Activated effector memory CD4-positive, alpha-beta T cell treated with anti-CD3 and anti-CD28 coated beads, Interleukin-2, amount 50 U/mL, for 16 hours (primary cell): ENCODE measurements at places on chromosomes 2 and 18.
A peak's percentile ranks its signal among the peaks of the same experiment; 100 is the strongest.

GRCh38 chr2:234355021-234355720 lies 141.7 kb downstream of the ARL4C start:
- DNase-seq = no peak

- no peak for DNase-seq
Measured at GRCh38 chr2:122098306-122098705, 342.9 kb downstream of the TSN start.

DNA sequence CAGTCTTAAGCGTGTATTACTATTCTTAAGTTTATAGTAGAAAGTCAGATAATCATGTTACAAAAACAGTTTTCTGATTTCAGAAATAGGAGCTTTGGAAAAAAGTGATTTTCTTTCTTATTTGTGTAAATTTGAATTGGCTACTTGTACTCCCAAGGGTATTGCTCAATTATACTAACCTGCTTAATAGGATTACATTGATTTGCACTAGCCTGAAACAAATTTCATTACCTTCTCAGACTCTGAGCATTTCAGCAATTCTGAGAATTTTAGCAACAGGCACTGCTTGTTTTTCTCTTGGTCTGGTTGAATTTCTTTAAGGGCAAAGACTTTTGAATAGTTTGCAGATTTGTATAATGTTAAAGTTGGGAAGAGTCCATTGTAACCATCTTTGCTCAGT lies 87.2 kb upstream of the NXPH2 start:
- no peak for DNase-seq

DNA sequence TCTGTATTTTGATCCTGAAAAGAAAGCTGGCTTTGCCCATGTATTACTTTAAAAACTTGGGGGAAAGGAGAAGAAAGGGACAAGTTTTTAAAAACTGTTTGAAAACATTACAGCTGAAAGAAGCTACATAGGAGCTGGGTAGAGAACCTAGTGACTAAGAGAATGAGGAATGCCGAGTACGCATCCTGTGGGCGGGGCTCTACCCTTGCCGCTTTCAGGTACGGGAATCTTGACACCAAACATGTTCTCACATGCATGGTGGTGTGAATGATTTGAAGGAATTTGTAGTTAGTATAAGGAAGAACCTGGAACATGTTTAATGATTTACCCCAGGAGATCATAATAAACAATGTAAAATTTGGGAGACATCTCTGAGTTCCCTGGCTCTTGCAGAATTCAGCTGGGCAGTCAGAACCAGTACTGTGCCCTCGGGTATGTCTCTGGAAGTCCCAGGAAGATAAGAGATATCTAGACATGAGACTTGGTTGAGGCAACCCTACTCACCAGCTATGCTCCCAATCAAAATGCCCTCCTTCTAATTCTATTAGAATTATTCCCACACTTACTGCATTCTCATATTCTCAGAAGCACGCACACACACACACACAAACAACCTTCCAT lies 16.5 kb upstream of the TGFA start:
- DNase-seq = no peak

DNA sequence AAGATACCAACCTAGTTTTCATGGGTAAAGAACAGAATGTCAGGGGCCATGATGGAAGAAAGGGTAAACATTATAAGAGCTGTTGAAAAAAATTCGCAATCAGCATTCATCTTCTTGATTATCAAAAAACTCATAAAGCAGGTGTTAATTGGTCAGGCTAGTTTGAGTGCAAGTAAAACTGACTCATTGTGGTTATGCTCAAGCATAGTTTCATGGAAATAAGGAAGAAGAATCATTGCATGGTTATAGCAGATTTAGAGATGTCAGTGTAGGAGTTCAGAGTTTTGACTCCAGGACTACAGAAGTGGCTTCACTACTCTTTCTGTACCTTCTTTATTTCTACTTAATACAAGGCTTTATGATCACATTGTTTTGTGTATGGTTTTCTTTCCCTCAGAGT lies 26.9 kb upstream of the CDH19 start:
- no peak for DNase-seq

DNA sequence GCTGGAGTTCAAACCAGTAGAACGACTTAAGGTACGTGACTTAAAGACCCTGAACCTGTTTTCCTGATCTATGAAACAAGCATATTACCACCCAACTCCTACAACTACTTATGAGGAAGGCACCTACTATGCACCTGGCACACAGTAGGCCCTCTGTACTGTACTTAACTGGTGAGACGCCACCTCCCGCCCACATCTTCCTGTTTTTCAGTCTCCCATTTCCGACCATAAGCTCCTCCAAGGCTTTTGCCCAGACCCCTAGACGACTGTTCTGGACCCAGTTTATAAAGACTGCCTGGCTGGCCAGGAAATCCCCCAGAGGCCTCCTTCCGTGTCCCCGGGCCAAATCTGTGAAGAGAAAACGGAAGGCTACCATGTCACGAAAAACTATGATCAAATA lies 1.5 kb downstream of the GALNT14 start:
- DNase-seq = no peak

DNA sequence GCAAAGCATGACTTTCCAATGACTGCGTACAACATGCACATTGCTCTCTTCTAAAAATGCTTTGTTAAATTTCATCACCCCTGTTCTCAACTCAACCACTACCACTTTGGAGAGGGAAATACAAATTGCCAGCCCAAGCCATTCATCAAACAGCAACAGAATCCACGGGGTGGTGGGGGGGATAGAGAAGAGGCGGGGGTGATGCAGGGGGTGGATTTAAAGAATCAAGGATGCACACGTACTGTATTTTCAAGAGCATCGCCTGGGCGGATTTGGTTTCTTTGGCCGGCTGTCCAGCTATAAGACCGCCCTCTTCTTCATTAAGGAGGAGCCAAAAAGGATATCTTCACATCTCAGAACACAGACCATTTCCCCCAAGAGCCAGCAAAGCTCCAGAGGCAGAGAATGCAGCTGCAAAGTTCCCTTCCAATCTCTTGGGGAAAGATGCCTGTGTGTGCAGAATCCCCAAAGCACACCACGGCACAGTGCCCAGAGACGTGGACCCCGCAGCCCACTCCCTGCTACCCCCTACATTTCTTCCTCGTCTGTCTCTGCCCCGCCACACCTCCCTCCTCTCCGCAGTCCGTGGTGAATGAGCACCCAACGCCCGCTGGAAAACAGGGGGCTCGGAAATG lies 977 bp downstream of the SLC8A1 start:
- DNase-seq = no peak

GRCh38 chr18:66136039-66136438 lies 385.2 kb downstream of the CDH7 start:
- DNase-seq = no peak

DNA sequence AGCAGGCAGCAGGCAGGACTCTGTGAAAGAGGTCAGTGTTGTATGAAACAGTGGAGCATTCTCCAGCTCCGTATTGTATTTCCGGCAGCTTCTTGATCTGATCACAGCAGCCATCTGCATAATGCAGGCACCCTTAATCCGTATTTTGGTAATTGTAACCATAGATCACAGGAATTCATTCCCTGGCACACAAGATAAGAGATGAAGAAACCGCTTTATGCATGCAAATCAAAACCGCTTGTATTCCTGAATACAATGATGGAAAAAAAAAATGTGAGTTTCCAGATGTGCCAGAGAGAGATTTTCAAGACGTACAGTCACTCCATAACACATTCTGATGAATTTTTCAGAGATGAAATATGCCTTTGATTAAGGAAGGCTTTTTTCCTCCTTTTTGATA lies 221.3 kb downstream of the ACKR3 start:
- DNase-seq = no peak

- no peak for DNase-seq
Measured at GRCh38 chr18:9025091-9025838, 77.2 kb upstream of the NDUFV2 start.

- no peak for DNase-seq
Measured at GRCh38 chr2:186771395-186771794, 77.5 kb downstream of the FAM171B start.

- no peak for DNase-seq
Measured at GRCh38 chr2:148680462-148680861, 35.9 kb downstream of the EPC2 start.

DNA sequence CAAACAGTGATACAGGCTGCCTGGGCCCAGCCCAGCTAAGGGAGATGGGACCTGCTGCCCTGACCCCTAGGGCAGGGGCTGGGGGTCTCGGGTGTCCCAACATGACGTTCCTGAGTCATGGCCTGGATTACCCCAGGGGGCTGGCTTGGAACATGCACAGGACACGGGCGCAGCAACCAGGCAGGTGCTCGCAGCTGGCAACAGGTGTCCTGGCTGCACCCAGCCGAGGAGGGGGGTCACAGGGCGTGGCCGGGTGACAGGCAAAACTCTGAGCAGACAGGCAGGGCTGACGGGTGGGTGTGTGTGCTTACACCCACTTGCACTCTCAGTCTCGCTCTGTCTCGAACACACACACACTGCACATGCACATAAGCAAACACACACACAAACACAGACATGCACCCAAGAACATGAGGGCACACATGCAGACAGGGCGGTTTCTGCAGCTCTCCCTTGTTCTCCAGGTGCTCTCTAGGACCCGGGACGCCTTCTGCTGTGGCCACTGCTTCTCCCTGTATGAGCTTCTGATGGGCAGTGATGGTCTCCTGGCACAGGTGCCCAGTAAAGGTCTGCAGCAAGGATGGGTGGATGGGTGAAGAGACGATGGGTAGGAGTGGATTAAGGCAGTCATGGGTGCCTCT lies 33.7 kb upstream of the TAF1B start:
- peak; percentile 54 for DNase-seq

GRCh38 chr2:43241558-43241957 lies 15.2 kb upstream of the ZFP36L2 start:
- DNase-seq = no peak

GRCh38 chr2:154261473-154262027 lies 389.8 kb downstream of the GALNT13 start:
- no peak for DNase-seq

- no peak for DNase-seq
Measured at GRCh38 chr18:26863122-26863879, 2.2 kb downstream of the AQP4 start.

DNA sequence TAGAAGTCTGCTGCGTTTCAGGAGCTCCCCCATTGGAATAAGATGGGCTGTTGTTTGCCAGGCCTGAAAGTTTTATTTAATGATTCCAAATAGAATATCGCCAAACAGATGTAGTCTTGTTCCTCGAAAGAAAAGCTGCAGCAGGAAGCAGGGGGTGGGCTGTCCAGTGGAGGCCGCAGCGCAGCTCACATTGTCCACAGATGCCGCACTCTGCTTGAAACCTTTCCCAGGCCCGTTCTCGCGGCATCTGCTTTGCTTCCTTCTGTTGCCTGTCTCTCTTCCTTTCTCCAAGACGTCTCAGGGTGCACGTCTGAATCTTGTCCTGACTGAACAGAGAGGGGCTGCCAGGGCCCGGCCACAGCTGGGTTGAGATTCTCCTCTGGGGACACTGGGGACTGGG lies 12.4 kb upstream of the IGFBP2 start:
- DNase-seq = no peak

- DNase-seq = no peak
Measured at GRCh38 chr2:109066917-109067597, 61.9 kb upstream of the SH3RF3 start.

- no peak for DNase-seq
Measured at GRCh38 chr2:231568785-231569435, 23.8 kb upstream of the TEX44 start.

- DNase-seq = peak; percentile 57
Measured at GRCh38 chr2:218252509-218253231, 8.1 kb upstream of the GPBAR1 start.

GRCh38 chr2:152618193-152618564 lies 99.1 kb downstream of the PRPF40A start:
- no peak for DNase-seq

DNA sequence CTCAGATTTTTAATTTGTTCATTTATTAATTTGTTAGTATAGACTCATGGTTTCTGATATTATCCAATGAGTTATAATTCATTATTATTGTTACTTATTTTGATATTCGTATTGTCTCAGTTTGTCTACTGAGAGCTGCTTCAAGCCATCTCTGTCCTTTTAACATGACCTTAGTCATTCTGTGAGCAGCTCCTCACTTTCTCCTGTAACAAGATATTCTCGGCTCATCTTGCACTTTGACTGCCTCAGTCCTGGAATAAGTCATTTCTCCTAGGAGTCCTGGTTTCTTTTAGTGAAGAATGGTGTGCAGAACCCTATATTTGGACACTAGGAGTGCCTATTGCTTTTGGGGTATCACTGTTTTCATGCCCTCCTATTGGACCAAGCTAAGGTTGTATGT lies 13.2 kb downstream of the ASB1 start:
- DNase-seq = no peak

GRCh38 chr2:62489162-62489561 lies 16.8 kb downstream of the TMEM17 start:
- no peak for DNase-seq

- DNase-seq = no peak
Measured at GRCh38 chr2:49164729-49165128, 10.4 kb upstream of the FSHR start.

- DNase-seq = no peak
Measured at GRCh38 chr2:234770031-234770506, 181.7 kb upstream of the SH3BP4 start.

DNA sequence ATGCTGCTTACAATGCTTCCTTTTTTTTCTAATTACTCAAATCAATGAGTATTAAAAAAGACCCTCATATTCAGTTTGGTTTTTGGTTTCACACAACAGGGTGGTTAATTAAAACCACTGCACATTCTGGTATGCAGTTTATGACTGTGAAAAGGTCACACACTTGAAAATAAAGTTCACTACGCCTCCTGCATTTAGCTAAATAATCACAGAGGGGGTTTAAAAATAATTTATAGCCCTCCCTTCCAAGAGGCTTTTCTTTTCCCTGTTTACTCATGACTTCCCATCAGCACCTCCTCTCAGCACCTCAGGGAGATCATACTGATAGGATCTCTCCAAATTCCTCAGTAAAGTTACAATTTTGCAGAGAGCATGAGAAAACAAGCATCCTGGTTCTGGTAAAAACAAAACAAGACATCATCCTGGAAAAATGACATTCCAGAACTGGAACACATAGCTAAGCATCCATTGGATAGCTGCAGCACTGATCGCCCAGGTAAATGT lies 129.5 kb upstream of the TMEM200C start:
- no peak for DNase-seq

- DNase-seq = no peak
Measured at GRCh38 chr2:148994341-148994740, 44.2 kb upstream of the LYPD6B start.

GRCh38 chr18:60060578-60060977 lies 160.8 kb downstream of the PMAIP1 start:
- DNase-seq = no peak

DNA sequence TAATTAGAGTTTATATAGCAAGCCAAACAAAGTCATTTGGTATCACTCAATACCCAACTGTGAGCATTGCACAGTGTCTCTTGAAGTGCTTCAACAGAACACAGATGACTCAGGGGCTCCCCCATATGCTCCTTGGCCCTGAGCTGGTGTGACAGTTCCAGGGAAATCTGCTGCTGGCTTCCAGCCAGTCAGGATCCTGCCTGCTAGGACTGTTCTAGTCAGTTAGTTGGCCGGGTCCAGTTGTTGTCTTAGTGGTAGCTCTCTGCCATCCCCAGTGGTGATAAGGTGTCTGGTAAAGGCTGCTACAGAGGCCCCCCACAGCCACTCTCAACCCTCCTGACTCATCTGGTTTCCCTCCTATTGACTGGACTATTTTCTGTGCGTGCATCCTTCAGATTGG lies 100.3 kb downstream of the IRS1 start:
- DNase-seq = no peak
